ENCODE measurements at places on chromosomes 2 and 18. TPM values are rescaled to one million over a fixed set of nuclear protein-coding genes. Genes with fewer than 3 reads are reported as not detected.

- no peak for DNase-seq
These were observed 43.4 kb downstream of the PLEKHA3 start for GRCh38 chr2:178523596-178524134.

DNA sequence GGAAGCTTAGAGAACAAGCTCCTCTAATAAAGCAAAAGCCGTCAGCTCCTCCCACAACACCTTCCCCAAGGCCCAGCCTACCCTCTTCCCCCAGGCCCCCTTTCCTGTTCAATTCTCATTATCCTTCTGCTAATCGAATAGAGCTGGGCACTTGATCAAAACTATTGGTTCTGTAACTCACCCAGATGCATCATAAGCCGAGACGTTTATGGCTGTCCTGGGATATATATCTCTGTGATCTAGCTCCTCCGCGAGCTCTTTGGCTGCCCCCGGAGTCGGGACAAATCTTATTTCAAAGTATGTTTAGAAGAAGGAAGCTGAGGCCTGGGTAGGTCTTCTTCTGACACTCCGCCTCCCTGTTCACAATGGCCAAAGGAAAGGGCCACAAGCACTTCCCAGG is 88.3 kb upstream of the KLHL29 start:
- DNase-seq = no peak

DNA sequence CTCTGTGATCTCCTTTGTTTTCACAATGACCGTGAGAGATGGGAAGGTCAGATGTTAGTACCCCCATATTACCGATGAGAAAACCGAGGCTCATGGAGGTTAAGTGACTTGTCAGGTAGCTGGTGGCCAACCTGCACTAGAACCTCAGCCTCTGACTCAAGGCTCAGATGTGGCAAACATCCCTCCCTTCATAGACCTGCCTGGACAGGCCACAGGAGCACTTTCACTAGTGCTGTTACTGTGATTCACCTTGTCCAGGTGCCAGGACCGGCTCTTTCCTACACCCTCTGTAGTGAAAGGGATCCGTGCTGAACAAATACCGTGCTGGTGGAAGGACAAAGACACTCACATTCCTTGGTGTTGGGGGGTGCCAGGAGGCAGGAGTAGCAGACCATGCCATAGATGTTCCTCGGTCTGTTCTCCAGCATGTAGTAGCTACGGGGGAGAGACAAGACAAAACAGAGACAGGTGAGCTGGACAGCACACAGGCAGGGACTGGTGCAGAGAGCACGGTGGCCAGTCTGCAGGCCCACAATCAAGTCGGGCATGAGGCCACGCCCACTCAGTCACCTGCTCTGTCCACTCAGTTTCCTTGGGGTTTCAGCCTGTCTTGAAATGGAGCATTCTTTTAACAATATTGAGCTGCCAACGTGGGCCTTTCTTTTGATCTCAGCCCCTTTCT is 65.9 kb downstream of the EDAR start:
- no peak for DNase-seq

- DNase-seq = no peak
These were observed at the start of gene GPR55 for GRCh38 chr2:230924470-230925341. TSS of gene GPR55 (minus strand) at chr2:230925242. CDS start at chr2:230910962, 14,280 bp downstream.

Gene MARCHF4
- polyA plus RNA-seq = 0.20 TPM

- no peak for DNase-seq
These were observed 279.7 kb downstream of the SRBD1 start for GRCh38 chr2:45331410-45331786.

- DNase-seq = no peak
These were observed 39.1 kb downstream of the MRPL35 start for GRCh38 chr2:86238354-86238753.

GRCh38 chr2:37561615-37562569 is 109.5 kb downstream of the CDC42EP3 start:
- no peak for DNase-seq

Gene TRIM43
- not detected for polyA plus RNA-seq

DNA sequence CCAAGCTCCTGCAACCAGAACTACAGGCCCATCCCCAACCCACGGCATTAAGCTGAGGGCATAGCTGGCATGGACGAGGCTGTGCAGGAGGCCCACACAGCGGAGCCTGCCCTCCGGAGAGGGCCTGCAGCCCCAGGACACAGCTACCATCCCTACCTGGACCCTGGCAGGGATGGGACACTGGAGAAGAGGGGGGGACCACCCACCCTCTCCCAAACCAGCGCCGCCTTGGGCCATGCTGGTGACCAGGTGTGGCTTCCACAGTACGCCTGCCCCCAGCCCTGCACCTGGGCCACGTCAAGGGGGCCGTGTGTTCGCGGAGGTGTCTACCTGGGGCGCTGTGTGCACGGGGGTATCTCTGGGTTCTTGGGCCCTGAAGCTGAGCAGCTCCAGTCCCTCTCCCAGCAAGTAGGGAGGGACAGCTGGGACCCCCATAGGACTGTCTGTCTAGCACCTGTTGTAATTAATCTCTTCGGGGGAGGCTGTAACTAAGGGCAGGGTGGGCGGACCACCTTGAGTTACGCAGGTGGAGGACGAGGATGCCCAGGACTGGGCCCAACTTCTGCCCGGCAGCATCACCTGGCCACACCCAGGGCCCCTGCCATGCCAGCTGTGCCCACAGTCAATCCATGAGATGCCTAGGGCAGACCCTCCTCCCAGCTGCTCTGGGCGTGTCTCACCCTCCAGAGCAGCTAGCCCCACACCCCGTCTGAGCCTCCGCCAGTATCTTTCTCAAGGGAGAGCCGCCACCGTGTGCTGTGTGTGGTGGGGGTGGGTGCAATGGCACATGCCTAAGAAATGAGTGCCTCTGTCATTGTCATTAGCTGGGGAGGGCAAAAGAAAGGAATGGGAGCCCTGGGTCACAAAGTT is 18.3 kb downstream of the HS6ST1 start:
- DNase-seq = no peak

DNA sequence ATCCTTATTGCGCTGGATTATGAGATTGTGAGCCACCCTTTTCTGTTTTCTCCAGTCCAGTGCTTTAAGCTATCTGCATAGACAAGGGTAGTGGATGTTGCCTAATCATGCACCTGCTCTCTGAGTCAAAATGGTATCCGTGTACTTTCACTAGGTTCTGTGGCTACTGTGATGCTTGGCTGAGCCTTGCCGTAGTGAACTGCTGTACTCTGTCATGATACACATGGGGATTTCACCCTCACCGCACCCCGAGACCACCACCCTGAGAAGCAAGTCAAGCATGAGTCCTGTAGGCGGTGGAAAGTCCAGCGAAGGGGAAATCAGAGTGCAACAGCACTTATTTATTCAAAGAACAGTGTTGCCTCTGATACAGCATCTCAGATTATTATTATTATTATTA is 55.0 kb downstream of the ARHGAP25 start:
- DNase-seq = no peak

DNA sequence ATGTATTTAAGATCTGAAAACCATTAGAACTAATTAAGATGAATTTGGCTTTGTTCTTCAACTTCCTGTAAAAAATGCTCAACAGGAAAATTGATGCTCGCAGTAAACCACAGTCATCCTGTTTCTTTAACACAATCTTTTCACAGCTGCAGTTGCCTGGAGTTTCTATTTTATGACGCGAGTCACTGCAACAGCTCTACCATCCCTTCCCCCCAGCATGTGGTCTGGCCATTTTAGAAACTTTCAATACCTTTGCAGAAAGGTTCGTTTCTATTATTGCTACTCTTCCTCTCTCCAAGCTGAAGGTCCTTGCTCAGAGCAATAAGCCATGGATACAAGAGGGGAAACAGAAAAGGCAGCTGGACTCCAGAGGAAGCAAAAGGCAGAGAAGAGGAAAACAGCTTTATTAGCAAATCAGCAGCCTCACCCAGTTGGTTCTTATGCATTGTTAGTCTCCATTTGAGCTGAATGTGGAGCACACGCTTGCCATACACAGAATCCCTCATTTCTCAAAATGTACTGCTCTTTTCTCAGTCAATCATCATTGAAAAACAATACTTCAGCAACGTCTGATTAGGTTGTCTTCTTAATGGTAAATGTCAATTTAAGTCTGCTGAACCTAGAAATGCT is 3.9 kb downstream of the WIPF1 start:
- DNase-seq = peak; percentile 69

- DNase-seq = no peak
These were observed 215.3 kb downstream of the ZFP36L2 start for GRCh38 chr2:43011158-43011491.

DNA sequence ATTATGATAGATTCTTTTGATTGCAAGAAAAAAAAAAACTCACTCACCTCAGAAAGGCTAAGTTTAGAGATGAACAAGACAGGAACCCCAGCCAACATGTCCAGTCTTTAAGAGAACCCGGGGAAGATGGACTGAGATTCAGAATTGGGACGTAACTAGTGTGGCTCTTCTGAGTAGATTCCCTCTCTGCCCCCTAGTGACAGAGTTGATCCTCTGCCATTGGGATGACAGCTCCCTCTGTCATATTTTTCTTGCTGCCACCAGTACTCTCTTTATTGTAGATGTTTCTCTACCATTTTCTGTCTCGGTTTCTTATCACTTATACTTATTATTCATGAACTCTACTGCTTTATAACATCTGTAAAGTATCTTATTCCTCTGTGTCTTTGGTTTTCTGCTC is 77.7 kb downstream of the GULP1 start:
- DNase-seq = peak; percentile 4

DNA sequence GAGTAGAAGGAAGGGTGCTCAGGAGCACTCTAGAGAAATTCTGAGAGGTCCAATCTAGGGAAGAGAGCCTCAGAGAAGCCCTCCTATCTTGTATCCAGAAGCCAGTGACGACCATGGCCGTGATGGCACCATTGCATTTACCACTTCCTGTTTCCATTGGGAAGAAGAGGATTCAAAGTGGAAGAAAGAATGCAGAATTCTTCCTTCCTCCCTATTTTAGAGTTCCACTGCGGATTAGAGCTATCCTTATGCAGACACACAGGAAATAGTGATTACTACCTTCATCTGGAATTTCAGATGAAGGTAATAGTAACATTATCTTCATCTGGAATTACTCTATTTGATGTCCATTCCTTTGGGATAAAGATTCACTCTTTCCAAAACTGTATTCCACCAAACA is 45.6 kb upstream of the PCBP1 start:
- DNase-seq = no peak

Gene RGPD4
- not detected for polyA plus RNA-seq

- DNase-seq = no peak
These were observed 812.5 kb upstream of the CHAC2 start for GRCh38 chr2:52955079-52955478.

Gene OTOS
- polyA plus RNA-seq = not detected

Gene CXCR2
- 0.74 TPM for polyA plus RNA-seq

GRCh38 chr2:128313091-128313836 is 5.4 kb downstream of the HS6ST1 start:
- DNase-seq = no peak

DNA sequence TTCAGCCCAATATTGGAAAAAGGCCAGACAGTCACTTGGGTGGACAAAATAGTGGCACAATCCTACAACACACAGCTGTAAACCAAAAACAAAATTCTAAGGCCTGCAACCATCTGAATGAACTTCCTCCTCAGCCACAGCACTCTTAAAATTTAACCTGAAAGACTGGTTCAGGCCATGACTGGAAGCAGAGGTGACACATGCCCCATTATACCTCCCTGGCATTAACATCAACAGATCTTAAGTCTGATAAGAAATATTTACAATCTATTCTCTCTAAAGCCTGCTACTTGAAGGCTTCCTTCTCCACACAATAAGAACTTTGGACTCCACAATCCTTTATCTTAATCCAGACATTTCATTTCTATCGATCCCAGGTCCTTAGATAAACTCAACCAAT is 192.4 kb upstream of the LRP1B start:
- no peak for DNase-seq

GRCh38 chr2:123659120-123659519 is 366.0 kb upstream of the CNTNAP5 start:
- DNase-seq = no peak

DNA sequence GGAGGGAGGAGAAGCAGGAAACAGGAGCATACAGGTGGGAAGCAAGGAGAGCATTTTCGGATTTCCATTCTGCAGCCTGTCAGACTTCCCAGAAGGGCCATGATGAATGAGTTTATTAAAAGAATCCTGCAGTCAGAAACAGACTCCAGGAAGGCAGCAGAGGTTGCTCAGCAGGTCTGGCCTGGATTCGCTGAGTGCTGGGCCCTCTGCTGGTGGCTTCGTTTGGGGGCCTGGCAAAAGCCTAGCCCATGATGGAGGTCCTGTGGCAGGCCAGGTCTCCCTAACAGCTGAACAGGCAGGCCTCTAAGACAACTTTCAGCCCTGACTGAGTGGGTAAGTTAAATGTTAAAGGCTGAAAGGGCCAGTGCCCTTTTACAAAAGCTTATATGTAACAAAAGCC is 108.2 kb upstream of the CAPN13 start:
- peak; percentile 21 for DNase-seq

DNA sequence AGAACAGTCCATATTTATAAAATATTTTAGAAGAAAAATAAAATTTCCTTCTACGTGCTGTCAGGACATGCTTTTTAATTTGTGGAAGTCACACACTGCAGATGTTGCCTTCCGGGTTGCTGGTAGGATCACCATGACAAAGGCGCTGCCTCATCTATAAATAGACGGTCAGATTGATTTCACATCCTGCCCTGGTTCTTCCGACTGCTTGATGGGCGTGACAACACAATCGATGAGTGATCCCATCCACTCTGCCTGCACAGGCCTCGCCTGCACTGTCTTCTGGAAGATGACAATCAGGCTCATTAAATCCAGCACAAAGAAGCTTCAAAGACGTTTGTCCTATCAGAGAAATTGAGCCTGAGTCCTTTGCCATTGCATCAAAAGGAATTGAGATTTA is 318.9 kb upstream of the TRIB2 start:
- DNase-seq = no peak

DNA sequence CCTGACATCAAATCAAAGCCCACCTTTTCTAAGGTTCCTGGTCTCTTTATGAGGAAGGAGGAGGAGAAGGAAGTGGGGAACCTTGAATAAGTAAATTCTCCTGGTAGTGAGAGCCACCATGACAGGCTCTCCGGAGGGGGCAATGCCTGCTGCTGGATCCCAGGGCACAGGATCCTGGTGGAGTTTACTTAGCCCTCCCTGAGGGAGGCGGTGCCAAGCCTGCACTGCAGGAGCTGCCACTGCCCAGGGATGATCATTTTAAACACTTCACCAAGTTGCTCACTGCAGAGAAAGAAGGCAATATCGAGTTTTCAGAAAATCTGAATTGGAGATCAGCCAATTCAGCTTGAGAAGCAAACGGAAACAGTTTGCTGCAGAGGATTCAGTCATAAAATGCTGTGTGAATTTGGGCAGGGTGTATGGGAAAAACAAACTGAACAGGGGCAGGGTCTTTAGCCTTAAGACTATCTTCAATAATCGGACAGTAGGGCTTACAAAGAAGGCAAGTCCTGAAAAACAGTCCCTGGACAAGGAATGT is 200.7 kb downstream of the RAD51AP2 start:
- no peak for DNase-seq

GRCh38 chr18:31373641-31374040 is 2.9 kb upstream of the DSG4 start:
- no peak for DNase-seq

GRCh38 chr2:25068217-25068616 is 26.3 kb downstream of the EFR3B start:
- no peak for DNase-seq

DNA sequence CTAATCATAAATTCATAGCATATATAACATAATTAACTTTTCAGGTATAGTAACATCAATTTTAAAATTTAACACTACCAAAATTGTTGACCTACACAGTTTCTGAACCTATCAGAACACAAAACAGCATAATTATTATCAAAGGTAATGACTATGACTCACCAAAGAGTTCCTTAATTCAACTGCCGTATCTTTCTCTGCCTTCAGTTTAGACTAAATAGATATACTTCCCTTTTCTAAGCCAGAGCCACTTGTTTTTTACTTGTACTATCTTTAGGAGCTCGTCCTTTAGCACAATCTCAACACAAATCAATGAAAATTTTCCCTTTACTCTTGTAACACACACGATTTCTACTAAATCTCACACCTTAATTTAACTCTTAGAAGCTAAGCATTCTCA is 54.4 kb downstream of the CCDC88A start:
- no peak for DNase-seq

Gene IL36B
- not detected for polyA plus RNA-seq

Data from renal pelvis (tissue), 12 donors.